GM23248 (cell line): ENCODE measurements at places on chromosomes 3 and 15. TPM values are rescaled to one million over a fixed set of nuclear protein-coding genes. Genes with fewer than 3 reads are reported as not detected.

- H3K4me3 ChIP-seq = no peak overlapping the region
- H3K4me1 ChIP-seq = peaks cover 8% of the 10 kb centered on the region; the same call in 1 of the 2 replicates
- no peaks in the 10 kb centered on the region for H3K36me3 ChIP-seq
- no peak overlapping the region for H3K27ac ChIP-seq
- no peak for DNase-seq
- H3K27me3 ChIP-seq = no peaks in the 10 kb centered on the region
These were observed 54.0 kb upstream of the EIF1B start for GRCh38 chr3:40255532-40255931.

DNA sequence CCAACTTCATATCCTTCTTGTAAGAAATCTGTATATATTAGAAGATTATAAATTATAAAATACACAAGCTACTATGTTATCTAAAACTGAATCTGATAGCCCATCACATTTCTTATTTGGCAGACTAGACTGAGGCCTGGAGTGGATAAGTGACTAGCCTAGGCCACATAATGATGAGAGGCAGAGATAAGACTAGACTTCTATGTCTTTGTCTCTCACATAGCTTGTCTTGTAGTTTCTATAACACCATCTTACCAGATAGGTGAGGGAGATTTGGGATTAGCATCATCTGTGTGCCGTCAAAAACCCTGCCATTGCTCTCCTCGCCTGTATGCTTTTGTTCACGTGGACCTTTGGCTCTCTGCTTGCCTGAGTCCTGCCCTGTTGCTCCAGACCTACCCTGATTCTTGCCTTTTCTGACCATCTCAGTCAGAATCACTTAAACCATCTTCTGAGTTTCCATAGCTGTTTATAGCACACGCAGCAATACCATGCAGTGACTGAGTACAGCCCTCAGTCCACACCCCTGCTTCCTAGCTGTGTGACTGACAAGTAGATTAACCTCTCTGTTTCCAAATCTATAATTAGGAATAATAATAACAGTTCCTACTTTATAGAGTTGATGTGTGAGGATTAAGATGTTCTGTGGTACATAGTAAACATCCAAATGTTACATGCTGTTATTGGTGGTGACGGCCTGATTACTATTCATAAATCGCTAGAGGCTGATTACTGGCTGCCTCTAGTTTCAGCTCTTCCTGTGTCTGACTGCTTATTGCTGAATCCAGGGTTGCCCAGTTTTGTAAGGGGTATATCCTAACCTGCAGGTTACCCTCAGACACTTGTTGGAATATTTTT lies 49.7 kb downstream of the PDE8A start:
- H3K27me3 ChIP-seq = no peaks in the 10 kb centered on the region
- H3K36me3 ChIP-seq = no peaks in the 10 kb centered on the region

GRCh38 chr15:99324082-99324620 lies 72.9 kb downstream of the LRRC28 start:
- H3K4me1 ChIP-seq = peaks cover 35% of the 10 kb centered on the region
- H3K4me3 ChIP-seq = peak overlapping the region; percentile 74
- H3K27me3 ChIP-seq = no peaks in the 10 kb centered on the region
- H3K36me3 ChIP-seq = no peaks in the 10 kb centered on the region

DNA sequence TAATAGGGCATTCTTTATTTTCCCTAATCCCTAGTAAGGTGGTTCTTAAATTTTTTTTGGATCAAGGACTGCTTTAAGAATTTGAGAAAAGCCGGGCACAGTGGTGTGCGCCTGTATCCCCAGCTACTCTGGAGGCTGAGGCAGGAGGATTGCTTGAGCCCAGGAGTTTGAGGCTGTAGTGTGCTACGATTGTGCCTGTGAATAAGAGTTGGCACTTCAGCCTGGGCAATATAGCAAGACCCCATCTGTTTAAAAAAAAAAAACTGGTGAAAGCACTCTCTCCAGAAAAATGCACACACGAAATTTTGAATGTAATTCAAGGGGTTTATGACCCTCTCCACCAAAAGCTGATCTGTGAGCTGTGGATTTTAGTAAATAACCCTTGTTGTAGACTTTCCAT lies 32.0 kb downstream of the CALML4 start:
- no peak overlapping the region for H3K27ac ChIP-seq
- H3K36me3 ChIP-seq = peaks cover 14% of the 10 kb centered on the region; the same call in 1 of the 2 replicates
- no peak for DNase-seq
- H3K4me1 ChIP-seq = peaks cover 14% of the 10 kb centered on the region
- no peaks in the 10 kb centered on the region for H3K27me3 ChIP-seq
- H3K4me3 ChIP-seq = no peak overlapping the region

- no peak overlapping the region for H3K27ac ChIP-seq
- no peak for DNase-seq
- H3K4me1 ChIP-seq = no peaks in the 10 kb centered on the region
- no peak overlapping the region for H3K4me3 ChIP-seq
These were observed 30.4 kb upstream of the FXR1 start for GRCh38 chr3:180882115-180882514.

- H3K27ac ChIP-seq = peak overlapping the region; percentile 42
- no peaks in the 10 kb centered on the region for H3K36me3 ChIP-seq
- no peaks in the 10 kb centered on the region for H3K27me3 ChIP-seq
These were observed 63.2 kb upstream of the SPPL2A start for GRCh38 chr15:50828610-50829206.

- no peak overlapping the region for H3K27ac ChIP-seq
- peaks cover 16% of the 10 kb centered on the region; the same call in 1 of the 2 replicates for H3K36me3 ChIP-seq
- no peaks in the 10 kb centered on the region for H3K27me3 ChIP-seq
- no peaks in the 10 kb centered on the region for H3K4me1 ChIP-seq
These were observed 10.6 kb upstream of the GABPB1 start for GRCh38 chr15:50365570-50365969.

DNA sequence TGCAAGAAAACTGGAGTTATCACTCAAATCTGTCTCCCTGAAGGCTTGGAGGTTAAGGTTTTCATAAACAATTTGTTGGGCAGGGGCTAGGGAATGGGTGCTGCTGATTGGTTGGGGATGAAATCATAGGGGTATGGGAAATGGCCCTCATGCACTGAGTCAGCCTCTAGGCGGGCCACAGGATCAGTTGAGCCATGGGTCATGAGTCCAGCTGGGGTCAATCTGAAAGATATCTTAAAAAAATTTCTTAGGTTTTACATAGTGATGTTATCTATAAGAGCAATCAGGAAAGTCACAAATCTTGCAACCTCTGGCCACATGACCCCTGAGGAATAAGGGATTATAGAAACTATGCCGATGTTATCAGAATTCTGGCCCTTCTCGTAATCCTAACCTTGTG lies 491.7 kb downstream of the ZIC1 start:
- DNase-seq = no peak
- H3K27me3 ChIP-seq = no peaks in the 10 kb centered on the region
- H3K4me1 ChIP-seq = no peaks in the 10 kb centered on the region

GRCh38 chr3:193165431-193166120 lies 75.4 kb upstream of the PLAAT1 start:
- DNase-seq = no peak
- no peaks in the 10 kb centered on the region for H3K36me3 ChIP-seq
- no peak overlapping the region for H3K4me3 ChIP-seq
- no peaks in the 10 kb centered on the region for H3K27me3 ChIP-seq

FAM107A gene
- total RNA-seq = 0.22 TPM in 1 of 2 replicates, not detected in the other

NANOGP8 gene
- total RNA-seq = not detected in 2 replicates
